CD4-positive, alpha-beta T cell (primary cell): ENCODE measurements at places on chromosomes 1 and 21. TPM values are rescaled to one million over a fixed set of nuclear protein-coding genes. Genes with fewer than 3 reads are reported as not detected.

DNA sequence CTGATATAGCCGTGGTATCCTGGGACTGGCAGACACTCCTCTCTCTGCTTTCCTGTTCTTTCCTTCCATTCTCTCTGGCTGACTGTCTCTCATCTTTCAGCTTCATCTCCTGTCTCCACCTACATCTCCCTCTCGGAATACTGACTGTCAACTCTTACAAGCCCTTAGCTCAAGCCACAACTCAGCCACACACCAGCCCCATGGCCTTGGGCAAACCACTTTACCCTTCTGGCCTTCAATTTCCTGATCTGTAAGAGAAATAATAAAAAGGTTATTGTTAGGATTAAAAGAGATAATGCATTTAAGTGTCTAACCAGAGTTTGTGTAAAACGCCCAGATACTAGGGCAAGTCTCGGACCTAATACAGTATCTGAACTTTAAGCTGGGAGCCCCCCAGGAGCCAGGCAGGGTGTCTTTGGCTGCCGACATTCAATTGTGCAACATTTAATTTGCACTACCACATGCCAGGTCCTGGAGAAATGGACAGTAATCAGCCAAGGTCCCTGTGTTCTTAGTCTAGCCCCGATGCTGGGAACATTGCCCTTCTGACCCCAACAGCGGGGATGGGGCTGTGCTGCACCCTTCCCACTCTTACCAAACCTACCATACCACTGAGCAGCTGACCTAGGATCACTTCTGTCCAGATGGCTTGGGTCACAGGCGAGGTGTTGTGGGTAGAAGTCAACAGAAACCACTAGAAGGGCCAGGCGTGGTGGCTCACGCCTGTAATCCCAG, 5.1 kb downstream of the ECHDC2 start:
- no peak for DNase-seq

- no peak for DNase-seq
These were observed 2.8 kb downstream of the ADGRL2 start for GRCh38 chr1:81803431-81804110.

DNA sequence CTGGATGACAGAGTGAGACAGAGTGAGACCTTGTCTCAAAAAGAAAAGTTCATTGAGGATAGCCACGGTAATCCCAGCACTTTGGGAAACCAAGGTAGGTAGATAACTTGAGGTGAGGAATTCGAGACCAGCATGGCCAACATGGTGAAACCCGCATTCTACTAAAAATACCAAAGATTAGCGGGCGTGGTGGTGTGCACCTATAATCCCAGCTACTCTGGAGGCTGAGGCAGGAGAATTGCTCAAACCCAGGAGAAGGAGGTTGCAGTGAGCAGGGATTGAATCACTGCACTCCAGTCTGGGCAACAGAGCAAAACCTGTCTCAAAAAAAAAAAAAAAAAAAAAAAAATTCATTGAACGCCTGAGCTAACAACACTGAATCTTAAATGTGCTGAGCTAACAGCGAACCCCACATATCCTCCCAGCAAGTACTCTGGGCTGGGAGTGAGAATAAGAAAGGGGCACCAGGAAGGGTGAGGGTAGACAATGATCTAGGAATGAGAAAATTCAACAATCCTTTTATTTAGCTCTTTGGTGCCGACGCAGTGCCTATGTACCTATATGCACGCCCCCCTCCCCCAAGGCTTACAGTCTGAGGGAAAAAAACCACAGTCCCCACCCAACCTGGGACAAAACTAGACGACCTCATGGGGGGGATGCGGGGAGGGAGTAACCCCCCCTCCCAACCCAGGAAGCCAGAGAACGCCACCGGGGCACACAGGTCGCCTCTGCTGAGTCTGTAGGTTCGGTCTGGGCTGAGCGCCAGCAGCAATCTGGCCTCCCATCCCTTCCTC, 1.4 kb upstream of the CACNA1S start:
- DNase-seq = no peak

DNA sequence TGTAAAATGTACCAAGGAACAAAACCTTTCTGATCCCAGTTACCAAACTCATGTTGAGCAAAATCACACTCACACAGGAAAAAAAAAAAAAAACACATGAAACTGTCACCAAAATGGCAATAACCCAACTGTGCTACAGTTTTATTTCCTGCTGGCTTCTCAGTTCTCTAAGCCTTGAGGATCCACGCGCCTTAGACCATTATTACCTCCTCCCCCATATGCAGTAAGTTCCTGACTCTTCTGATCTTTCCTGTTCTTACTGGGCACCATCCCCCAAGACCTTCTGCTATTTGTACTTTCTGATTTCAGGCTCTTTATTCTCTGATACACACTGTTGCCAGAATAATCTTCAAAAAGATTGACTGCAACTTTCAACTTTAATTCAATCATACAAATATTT, 79.6 kb downstream of the SLC45A1 start:
- DNase-seq = no peak

GRCh38 chr1:228770779-228771223, 35.5 kb downstream of the RHOU start:
- no peak for DNase-seq

DNA sequence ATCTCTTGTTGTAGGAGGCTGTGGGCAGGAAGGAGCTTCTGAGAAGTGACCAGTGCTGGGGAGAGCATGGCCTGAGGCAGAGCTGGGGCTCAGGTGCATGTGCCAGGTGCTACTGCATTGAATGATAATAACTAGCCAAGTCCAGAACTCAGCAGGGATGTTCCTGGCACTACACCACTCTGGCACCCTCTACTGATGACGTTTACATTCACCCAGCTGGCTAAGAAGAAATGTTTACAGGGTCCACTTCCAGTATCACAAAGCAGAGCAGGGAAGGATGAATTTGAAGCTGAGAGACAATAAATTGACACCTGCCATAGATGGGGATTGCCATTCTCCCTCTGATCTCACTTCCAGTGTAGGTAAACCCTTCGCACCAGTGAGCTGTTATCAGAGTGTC, 411.8 kb downstream of the SETD4 start:
- no peak for DNase-seq

GRCh38 chr1:205678286-205679111, 1.8 kb downstream of the SLC45A3 start:
- no peak for DNase-seq

DNA sequence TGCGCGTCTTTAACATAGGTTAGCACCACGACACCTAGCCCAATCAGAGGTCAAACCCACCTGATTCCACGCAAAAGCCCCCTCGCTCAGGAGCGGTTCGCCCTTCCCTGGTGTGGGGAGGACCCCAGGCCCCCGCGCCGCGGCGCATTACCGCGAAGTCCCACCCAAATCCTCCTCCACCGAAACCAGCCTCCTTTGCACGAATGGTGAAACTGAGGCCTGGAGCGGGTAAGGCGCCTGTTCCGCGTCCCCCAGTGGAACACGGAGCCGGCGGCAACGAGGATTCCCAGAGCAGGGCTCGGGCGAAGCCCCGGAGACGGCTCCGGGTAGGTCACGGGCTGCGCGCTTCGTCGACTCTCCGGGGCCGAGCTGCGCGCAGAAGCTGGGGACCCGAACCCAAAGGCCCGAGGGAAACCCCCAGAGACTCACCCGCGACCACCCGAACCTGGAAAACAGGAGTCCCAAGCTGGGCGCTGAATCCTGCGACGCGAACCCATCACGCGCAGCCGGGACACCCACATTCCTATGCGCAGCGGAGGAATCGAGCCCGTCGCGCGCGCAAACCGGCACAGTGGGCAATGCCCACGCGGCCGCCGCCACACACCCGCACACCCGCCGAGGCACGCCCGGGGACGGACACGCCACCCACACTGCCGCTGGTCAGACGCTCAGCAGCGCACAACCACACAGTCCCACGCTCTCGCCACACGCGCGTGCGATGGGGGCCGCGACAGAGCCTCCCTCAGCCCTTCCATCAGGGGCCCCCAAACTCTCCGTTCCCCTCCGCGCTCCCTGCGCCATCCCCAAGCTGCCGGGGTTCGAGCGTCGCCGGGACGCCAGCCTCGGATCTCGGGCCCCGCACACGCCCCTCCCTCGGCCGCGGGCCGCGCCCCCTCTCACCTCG, 507 bp downstream of the GLIS1 start:
- DNase-seq = no peak

DNA sequence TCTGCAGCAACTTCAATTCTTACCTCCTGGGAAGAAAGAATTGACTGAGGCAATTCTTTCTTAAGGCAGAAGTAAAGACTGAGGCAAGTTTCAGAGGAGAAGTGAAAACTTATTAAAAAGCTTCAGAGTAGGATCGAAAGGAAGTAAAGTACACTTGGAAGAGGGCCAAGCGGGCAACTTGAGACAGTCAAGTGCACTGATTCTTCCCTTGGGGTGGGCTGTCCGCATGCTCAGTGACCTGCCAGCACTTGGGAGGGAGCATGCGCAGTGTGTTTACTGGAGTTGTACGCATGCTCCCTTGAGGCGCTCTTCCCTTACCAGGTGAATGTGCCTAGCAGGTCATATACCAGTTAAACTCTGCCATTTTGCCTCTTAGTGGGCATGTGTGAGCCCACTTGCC, 55.3 kb upstream of the NBPF3 start:
- no peak for DNase-seq

DNA sequence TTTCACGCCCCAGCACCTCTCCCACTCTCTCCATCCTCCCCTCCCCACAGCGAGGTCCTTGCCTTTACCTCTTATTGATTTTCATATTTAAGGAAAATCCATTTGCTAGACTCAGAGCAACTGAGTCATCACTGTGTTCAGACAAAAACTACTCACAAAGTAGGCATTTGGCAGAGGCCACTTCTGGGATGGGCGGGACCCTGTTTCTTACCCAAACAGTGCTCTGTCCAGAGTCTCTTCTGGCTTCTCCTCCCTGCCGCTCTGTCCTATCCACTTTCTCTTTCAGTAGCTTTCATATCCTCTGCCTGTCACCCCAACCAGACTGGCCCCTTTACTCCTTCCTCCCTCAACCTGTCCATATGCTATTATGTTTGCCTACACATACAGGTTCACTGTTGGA, 2.4 kb upstream of the NAV1 start:
- no peak for DNase-seq

- no peak for DNase-seq
These were observed 6.6 kb downstream of the PAPPA2 start for GRCh38 chr1:176469450-176470010.

GRCh38 chr1:116847688-116848531, 61.8 kb upstream of the PTGFRN start:
- DNase-seq = no peak

DNA sequence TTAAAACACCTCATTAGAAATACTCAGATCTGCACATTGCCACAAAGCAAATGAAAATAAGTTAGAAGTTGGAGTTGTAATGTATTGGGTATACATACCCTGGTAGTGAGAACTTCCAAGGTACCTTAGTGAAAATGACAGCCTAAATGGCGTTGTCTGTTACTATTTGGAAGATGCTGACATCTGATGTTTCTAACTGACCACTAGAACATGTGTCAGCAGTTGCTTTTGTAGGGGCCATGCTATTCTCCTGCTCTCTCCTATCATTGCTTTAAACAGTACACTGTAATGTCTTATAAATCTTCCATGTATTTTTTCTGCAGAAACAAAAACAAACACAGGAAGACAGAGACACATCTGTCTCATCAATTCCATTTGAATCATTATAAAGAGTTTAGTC, 40.1 kb downstream of the LAMC1 start:
- DNase-seq = no peak

Gene ZC3H12A
- total RNA-seq = 165 TPM

Gene CFHR3
- not detected for total RNA-seq

Gene ANGPTL7
- total RNA-seq = not detected

Gene ZNF695
- total RNA-seq = not detected

Gene CCDC27
- total RNA-seq = not detected

Gene ZBTB18
- total RNA-seq = 59.9 TPM

Gene FCMR
- 186 TPM for total RNA-seq

Gene GBP6
- not detected for total RNA-seq
